Midbrain (tissue), 1 donor: ENCODE measurements at places on chromosomes 7 and 10.
A peak's percentile ranks its signal among the peaks of the same experiment; 100 is the strongest.

- peak; percentile 29 for DNase-seq
Observed at GRCh38 chr10:17910125-17910789, 41.5 kb upstream of the SLC39A12 start.

- no peak for DNase-seq
Observed at GRCh38 chr10:69385454-69386350, 31.0 kb downstream of the TACR2 start.

- no peak for DNase-seq
Observed at GRCh38 chr10:69929575-69929974, 123.1 kb upstream of the MACROH2A2 start.

- no peak for DNase-seq
Observed at GRCh38 chr10:131350245-131350644, 38.7 kb upstream of the TCERG1L start.

DNA sequence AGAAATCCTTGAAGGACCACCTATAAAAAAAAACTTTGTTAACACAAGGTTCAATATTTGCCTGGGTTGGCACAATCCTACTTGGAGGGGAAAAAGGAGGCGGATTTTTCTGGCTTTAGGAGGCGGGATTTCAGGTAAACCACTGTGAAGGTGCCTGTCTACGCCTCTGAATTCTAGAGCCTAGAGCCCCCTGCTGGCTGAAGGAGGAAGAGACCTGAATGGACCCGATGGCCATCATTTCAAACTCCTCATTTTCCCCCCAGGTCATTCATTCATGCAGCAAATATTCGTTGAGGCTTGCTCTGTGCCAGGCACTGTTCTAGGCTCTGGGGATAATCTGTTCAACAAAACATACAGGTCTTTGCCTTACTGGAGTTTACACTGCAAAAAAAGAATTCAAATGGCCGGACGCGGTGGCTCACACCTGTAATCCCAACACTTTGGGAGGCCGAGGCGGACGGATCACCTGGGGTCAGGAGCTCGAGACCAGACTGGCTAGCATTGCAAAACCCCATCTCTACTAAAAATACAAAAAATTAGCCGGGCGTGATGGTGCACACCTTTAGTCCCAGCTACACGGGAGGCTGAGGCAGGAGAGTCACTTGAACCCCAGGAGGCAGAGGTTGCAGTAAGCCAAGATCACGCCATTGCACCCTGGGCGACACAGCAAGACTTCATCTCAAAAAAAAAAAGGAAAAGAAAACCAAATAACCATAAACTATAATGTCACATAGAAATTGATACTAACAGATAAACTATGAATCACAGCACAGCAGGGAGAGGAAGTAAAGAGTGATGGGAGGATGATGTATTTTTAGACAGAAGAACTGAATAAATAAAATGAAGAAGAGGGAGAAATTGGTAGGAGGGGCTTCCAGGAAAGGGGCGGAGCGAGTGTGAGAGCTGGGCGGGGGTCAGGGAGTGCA, 90.1 kb upstream of the NFE2L3 start:
- no peak for DNase-seq

DNA sequence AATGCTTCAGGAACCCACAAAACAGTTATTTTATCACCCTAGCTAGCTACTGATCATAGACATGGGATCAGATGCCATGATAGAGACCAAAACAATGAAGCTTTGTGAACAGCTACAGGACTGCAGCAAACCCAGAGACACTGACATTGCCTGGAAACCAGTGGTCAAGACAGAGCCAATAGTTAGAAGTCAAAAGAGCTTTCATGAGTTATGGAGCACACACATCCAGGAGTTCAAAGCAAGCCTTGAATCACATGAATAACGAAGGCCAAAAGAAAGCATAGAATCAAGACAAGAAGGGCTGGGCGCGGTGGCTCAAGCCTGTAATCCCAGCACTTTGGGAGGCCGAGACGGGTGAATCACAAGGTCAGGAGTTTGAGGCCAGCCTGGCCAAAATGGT, 34.5 kb upstream of the GSAP start:
- peak; percentile 76 for DNase-seq

DNA sequence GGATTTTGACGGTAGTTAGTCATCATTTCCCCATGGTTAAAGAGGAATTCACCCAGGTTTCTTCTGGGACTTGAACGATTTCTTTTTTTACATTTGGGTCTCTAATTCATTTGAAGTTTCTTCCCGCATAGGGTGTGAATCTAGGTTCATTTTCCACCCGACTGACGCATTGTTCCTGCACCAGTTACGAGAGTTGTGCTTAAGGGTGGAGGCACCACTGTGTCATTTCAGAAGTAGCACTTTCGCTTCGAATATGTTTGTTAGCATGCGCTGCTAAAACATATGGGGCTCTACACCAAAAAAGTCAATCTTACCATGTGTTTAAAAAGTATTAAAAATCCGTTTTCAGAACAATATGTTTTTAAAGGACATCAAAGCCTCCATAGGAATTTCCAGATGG, 140.3 kb downstream of the VIPR2 start:
- DNase-seq = no peak

DNA sequence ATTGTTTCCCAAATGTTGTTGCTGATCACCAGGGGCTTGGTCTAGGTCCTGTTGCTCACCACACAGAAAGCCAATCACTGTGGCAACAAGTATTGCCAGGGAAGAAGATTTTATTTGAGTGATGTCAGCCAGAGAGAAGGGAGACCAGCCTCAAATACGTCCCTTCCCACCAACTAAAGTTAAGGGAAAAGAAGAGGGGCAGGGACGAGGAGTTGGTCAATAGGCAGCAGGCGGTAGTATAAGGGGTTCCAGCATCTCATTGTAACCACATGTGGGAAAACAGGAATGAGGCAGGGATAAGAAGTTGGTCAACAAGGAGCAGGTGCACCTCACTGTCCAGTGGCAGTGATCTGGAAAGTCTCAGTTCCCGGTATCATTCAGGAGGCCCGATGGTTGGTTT, 138.9 kb upstream of the KCNMA1 start:
- DNase-seq = no peak

- no peak for DNase-seq
Observed at GRCh38 chr10:87915989-87916388, 52.6 kb downstream of the PTEN start.

GRCh38 chr10:24847112-24848070, 105.0 kb downstream of the PRTFDC1 start:
- no peak for DNase-seq

GRCh38 chr10:33143160-33143728, 185.2 kb upstream of the ITGB1 start:
- no peak for DNase-seq

GRCh38 chr10:99396471-99396870, 34.0 kb downstream of the GOT1 start:
- DNase-seq = no peak

GRCh38 chr10:96632974-96633710, 46.3 kb upstream of the TM9SF3 start:
- DNase-seq = no peak

DNA sequence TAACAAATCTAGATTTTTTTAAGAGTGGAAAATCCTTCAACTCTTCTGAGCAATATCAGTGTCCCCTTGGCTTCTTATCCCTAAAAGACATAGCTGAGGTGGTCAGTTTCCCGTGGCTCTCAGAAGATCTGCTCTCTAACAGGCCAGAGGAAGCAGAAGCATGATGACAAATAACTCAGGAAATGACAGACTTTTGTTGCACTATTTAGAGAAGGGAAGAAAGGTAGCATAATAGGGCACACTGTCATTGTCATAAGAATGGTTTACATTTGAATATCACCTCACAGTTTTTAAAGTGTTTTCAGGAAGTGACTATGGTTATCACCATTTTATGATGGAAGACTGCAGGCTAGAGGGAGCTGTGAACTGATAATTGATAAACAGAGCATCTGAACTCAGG, 33.6 kb upstream of the RAPGEF5 start:
- DNase-seq = no peak

DNA sequence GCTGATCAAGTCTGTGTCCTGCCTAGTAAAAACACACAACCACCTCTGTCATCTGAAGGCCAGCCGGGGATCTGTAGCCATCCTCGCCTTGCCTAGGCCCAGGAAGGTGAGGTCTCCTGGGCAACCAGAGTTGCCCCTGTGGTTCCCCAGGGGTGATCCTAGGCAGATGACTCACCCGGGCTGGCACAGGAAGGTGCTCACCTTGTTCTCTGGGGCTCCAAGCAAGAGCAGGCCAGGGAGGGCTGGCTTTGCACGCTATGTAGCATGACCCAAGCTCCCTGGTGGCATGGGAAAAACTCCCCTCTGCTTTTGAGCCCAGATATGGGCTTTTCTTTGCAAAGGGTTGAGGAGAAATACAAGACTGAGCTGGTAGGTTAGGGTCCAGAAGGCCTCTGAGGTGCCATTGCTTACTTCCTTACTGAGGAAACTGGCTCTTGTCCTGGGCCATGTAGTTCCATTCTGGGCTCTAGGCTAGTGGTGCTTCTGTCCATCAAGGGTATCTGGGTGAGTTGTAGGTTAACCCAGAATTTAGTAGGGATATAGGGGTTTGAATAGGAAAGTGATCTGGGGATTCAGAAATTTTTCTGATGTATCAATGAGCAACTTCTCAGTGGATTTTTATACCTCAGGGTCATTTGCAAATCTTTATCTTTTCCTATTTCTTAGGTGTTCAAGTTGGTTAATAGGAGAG, 112.0 kb downstream of the NT5C2 start:
- DNase-seq = no peak

- no peak for DNase-seq
Observed at GRCh38 chr7:64875658-64876406, 27.2 kb upstream of the ZNF273 start.

- DNase-seq = no peak
Observed at GRCh38 chr7:131103997-131104396, 223.7 kb upstream of the MKLN1 start.

GRCh38 chr7:113606325-113606724, 312.5 kb downstream of the PPP1R3A start:
- no peak for DNase-seq

GRCh38 chr7:80604436-80604835, 34.0 kb upstream of the CD36 start:
- no peak for DNase-seq

- DNase-seq = no peak
Observed at GRCh38 chr10:81021428-81022129, 483.9 kb downstream of the SH2D4B start.

DNA sequence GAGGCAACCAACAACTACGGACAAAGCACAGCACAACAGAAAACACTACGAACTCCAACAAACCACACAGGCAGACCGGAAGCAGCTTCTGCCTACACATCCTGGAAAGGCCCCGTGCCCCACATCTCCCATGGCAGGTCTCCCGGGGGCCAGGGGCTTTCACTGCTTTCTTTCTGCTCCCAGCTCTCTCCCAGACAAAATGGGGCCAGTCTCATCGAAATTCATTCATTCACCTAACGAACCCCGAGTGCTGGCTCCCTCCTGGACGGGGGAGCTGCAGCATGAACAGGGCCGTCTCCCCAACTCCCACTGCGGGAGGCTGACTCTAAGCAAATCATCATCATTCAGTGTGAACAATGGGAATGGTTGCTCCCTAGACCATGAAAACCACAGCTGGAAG, 47.6 kb upstream of the NANOS1 start:
- no peak for DNase-seq

DNA sequence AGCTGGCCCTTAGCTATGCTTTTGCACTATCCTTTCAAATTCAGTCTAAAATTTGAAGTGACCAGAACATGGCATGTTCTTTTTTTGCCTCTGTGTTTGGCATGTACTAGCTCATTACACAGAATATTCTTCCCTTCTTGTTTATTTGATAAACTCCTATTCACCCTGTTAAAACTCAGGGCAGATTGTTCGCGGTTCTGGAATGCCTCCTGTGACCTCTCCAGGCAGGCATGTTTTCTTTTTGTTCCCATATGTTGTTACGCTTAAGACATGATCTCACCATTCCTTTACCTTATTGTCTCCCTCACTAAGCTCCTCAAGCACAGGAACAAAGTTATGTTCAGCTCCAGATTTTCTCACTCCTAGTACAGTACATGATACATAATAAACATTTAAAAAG, 181.7 kb downstream of the CCSER2 start:
- no peak for DNase-seq
